Ascending aorta (tissue), 2 donors: ENCODE measurements at places on chromosomes 7 and 10.

- no peak for DNase-seq
- no peak overlapping the region for H3K27ac ChIP-seq
- no peak overlapping the region for H3K4me3 ChIP-seq
- peaks cover 5% of the 10 kb centered on the region for H3K27me3 ChIP-seq
- no peaks in the 10 kb centered on the region for H3K4me1 ChIP-seq
Measured at GRCh38 chr7:54544149-54544526, 2.0 kb downstream of the VSTM2A start.

DNA sequence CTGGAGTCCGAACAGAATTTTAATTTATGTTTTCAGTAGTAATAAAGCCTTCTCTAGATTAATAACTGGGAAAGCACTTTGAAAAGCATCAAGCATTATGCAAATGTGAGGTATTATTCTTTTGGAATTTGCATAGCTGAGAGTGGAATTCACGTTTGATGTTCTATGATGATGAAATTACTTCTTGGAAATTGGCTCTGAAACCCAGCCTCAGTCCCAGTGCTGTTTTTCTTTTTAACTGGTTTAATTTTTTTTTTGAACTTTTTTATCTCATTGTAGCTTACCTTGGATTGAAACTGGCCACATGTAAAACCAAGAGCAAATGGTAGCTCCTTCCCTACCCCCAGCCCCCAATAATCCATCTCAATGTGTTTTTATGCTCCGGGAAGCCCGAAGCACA is 1.2 kb downstream of the TBXAS1 start:
- no peak for DNase-seq
- no peaks in the 10 kb centered on the region for H3K4me1 ChIP-seq
- no peaks in the 10 kb centered on the region for H3K27me3 ChIP-seq
- no peaks in the 10 kb centered on the region for H3K36me3 ChIP-seq

- no peaks in the 10 kb centered on the region for H3K4me1 ChIP-seq
- H3K36me3 ChIP-seq: no peaks in the 10 kb centered on the region
- H3K4me3 ChIP-seq: no peak overlapping the region
- no peak overlapping the region for H3K27ac ChIP-seq
Measured at GRCh38 chr7:12655161-12655560, 32.3 kb upstream of the ARL4A start.

GRCh38 chr10:17609523-17610079 is 7.6 kb downstream of the HACD1 start:
- no peaks in the 10 kb centered on the region for H3K27me3 ChIP-seq
- peaks cover 5% of the 10 kb centered on the region for H3K36me3 ChIP-seq
- H3K4me1 ChIP-seq: no peaks in the 10 kb centered on the region
- H3K27ac ChIP-seq: no peak overlapping the region

GRCh38 chr7:73451780-73452398 is 18.3 kb downstream of the FZD9 start:
- H3K36me3 ChIP-seq: peaks cover 61% of the 10 kb centered on the region
- no peak overlapping the region for H3K27ac ChIP-seq
- no peak for DNase-seq
- no peak overlapping the region for H3K4me3 ChIP-seq
- no peaks in the 10 kb centered on the region for H3K4me1 ChIP-seq

DNA sequence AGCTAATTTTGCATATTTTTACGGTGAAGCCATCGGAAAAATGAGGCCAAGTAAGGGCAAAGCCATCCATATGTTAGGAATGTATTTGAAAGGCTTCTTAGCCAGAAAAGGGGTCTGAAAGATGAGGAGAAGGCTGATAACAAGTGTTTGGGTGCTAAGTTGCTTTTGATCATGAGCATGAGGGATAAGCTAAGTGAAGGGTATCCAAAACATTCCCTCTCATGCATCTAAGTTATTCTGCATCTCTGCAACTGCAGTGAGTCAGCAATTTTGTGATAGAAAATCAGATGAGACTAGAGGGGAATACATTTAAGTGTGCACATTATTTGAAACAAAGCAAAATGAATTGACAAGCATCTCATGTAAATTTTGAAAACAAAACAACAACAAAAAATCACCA is 282.8 kb downstream of the GPR158 start:
- H3K27me3 ChIP-seq: no peaks in the 10 kb centered on the region
- DNase-seq: no peak
- H3K27ac ChIP-seq: no peak overlapping the region
- no peaks in the 10 kb centered on the region for H3K4me1 ChIP-seq
- H3K36me3 ChIP-seq: no peaks in the 10 kb centered on the region

GRCh38 chr10:13615650-13616300 is 29.0 kb downstream of the PRPF18 start:
- H3K27ac ChIP-seq: no peak overlapping the region
- H3K4me3 ChIP-seq: no peak overlapping the region
- H3K4me1 ChIP-seq: no peaks in the 10 kb centered on the region
- H3K27me3 ChIP-seq: no peaks in the 10 kb centered on the region
- H3K36me3 ChIP-seq: peaks cover 22% of the 10 kb centered on the region

DNA sequence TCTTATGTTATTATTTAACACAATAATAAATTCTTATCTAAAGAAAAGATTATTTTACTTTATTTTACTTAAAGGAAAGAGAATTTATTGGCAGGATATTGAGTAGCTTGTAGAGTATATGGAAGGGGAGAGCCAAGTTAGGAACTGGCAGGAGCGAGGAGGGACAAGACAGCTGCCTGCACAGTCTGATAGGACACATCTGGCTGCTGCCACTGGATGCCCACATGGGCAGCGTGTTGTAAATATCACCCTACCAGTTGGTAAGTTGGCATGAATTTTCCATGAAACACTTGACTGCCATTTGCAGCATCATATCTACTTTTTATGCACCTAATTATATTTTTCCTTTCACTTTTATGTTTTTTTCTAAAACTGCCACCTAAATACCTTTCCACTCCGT is 19.6 kb downstream of the SRI start:
- H3K4me1 ChIP-seq: no peaks in the 10 kb centered on the region
- DNase-seq: no peak
- H3K27ac ChIP-seq: no peak overlapping the region
- no peak overlapping the region for H3K4me3 ChIP-seq
- H3K36me3 ChIP-seq: peaks cover 17% of the 10 kb centered on the region
- no peaks in the 10 kb centered on the region for H3K27me3 ChIP-seq

- no peak overlapping the region for H3K27ac ChIP-seq
- no peaks in the 10 kb centered on the region for H3K27me3 ChIP-seq
- no peak for DNase-seq
- peaks cover 31% of the 10 kb centered on the region for H3K36me3 ChIP-seq
- no peak overlapping the region for H3K4me3 ChIP-seq
- H3K4me1 ChIP-seq: no peaks in the 10 kb centered on the region
Measured at GRCh38 chr7:75889223-75889825, 10.5 kb downstream of the RHBDD2 start.
